HTR-8/SVneo (cell line): ENCODE measurements at places on chromosomes 5 and 9.
A peak's percentile ranks its signal among the peaks of the same experiment; 100 is the strongest.

GRCh38 chr5:136192526-136193321 is at the start of gene SMIM32:
Gene SMIM32 (minus strand): TSS chr5:136193162. CDS start chr5:136192524, 638 bp downstream.
- peak; percentile 23 for DNase-seq

DNA sequence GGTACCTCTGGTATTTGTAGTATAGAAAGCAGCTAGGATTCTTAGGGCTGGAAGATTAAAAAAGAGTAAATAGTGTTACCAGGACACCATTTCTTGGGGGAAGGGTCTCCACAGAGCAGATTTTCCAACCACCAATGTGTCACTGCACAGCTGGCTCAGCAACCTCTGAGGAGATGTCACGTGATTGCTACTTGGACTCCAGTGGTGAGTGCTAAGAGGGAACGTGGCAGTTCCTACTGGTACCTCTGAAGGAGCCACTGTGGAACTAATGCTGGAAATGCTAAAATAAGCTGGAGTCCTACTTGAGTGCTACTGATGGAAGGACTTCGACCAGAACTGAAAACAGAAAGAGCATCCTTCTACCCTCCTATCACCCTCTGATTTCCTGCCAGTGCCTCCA is 36.1 kb upstream of the SPDL1 start:
- DNase-seq, result no peak

- peak; percentile 15 for DNase-seq
Measured at GRCh38 chr5:128084228-128085167, 932 bp downstream of the SLC12A2 start.

DNA sequence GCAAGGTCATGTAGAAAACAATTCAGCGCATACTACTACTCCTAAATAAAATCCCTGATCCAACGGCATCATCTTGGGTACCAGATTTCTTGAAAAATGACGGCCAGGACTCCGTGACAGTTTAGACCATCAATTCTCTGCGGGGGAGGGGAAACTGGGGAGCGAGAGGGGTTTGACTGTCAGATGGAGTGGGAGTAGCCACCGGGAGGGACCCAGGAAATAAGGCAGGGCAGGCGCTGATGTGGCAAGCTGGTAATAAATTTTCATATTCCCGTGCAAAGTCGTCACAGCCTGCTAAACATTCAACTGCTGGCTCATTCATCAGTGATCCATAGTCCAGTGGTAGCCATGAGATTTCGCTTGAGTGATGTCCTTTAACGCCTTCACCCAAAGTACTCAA is 457 bp upstream of the CDH18 start:
- DNase-seq, result peak; percentile 35

GRCh38 chr9:129839324-129840023 is 4.2 kb downstream of the USP20 start:
- DNase-seq, result no peak

- DNase-seq, result no peak
Measured at GRCh38 chr9:17900606-17901005, 321.7 kb downstream of the SH3GL2 start.

DNA sequence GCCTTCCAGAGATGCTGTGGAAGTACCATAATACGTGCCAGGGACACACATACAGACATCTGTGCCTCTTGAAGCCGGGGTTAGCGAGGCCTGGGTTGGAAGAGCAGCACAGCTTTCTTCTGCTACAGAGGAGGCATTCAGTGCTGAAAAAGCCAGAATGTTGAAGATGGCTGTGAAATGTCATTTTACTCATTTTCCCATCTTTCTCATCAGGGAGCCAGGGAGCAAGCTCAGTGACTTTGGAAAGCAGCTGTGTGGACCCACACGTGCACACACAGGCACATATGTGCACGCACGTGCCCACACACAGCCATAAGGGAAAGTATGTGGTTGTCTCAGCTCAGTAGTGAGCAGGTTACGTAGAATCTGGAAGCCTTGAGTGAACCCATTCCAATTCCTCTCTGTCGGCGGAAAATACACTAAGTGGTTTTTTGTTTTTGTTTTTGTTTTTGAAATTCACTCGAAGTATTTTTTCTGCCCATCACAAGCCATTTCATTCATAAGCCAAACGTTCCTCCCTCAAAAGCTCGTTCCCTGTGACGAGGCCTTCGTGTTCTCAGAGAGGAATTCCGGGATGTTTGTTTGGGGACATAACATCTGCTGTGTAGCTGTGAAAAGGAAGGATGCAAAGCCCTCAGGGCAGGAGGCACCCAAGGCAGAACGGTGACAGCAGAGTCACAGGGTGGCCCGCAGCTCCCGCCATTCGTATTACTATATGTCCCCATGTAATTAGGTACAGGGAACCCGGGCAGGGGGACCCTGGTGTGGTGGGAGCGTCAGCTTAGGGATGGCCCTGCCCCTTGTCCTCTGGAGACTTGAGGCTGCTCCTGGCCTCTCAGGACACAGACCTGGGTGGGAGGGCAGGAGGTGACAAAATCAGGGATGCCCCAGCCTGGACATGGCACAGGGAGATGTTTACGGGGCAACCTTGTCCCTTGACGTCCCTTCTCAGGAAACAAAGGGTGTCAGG is 29.0 kb upstream of the ANKRD33B start:
- no peak for DNase-seq

GRCh38 chr9:112200711-112201110 is 25.6 kb upstream of the SUSD1 start:
- DNase-seq, result no peak

DNA sequence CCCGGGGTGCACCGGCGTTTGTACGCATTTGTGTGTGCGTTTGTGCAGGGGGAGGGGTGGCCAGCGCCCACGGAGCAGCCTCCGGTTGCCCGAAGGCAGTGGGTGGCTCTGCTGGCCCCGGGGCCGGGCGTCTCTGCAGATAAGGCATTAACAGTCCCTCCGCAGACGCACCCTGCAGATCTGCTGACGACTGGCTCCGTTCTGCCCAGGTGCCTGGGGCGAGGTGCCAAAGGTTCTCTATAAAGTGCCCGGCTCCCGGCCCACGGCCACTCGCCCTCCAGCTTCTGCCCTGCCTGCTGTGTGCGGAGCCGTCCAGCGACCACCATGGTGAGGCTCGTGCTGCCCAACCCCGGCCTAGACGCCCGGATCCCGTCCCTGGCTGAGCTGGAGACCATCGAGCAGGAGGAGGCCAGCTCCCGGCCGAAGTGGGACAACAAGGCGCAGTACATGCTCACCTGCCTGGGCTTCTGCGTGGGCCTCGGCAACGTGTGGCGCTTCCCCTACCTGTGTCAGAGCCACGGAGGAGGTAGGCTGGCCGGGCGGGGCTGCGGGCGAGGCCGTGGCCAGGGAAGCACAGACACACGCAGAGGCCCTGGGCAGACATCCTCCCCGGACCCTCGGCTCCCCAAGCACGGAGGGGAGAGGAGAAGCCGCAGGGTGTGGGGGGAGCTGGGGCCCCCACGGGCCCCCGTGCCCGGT is at the start of gene SLC6A19:
TSS of gene SLC6A19 (plus strand) at position 269 of the 699 bp plus-strand sequence. CDS start at position 325, 56 bp downstream.
- no peak for DNase-seq

GRCh38 chr5:143395638-143396352 is 7.7 kb downstream of the NR3C1 start:
- no peak for DNase-seq

GRCh38 chr5:169801324-169801777 is 164.3 kb downstream of the DOCK2 start:
- no peak for DNase-seq

DNA sequence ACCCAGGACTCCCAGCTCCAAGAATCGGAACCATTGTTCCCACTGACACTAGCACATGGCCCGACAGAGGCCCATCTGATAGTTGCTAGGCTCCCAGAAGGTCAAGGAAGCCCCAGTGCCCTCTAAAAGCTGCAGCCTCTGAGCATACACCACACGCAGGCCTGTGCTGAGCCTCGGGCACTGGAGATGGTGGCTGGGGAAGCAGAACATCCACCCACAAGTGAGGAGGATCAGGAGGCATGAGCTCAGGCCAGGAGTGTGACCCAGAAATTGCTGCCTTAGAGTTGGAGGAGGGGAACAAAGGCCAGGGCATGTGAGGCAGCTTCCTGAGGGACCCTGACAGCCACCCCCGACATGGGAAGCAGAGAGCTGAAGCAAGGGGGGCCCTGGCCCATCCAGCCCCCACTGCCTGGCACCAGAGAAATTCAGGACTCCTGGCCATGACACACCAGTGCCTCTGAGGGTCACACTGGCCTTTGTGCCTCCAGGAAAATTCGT is 21.4 kb downstream of the IPPK start:
- DNase-seq, result no peak

- DNase-seq, result no peak
Measured at GRCh38 chr9:136098844-136099243, 3.8 kb upstream of the NACC2 start.

DNA sequence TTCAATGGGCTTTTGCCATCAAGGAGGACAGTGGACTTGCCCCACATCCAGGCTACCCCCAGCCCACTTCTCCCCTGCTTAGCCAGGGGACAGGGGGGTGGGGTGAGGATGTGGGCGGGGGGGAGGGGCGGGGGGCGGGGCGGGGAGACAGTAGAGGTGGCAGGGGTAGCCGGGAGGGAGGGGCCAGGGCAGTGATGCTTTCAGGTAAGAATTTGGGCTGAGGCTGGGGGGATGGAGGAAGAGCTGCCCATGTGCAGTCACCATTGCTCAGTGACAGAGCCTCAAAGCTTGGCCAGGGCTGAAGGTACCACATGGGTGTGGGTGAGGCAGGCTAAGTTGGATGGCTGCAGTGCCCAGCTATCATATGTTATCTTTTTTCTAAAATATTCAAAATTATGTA is 40.7 kb upstream of the HNRNPA0 start:
- DNase-seq, result no peak

- DNase-seq, result no peak
Measured at GRCh38 chr5:174320051-174320450, 274.5 kb downstream of the NSG2 start.

GRCh38 chr5:74576941-74577456 is 63.5 kb downstream of the ENC1 start:
- peak; percentile 36 for DNase-seq

DNA sequence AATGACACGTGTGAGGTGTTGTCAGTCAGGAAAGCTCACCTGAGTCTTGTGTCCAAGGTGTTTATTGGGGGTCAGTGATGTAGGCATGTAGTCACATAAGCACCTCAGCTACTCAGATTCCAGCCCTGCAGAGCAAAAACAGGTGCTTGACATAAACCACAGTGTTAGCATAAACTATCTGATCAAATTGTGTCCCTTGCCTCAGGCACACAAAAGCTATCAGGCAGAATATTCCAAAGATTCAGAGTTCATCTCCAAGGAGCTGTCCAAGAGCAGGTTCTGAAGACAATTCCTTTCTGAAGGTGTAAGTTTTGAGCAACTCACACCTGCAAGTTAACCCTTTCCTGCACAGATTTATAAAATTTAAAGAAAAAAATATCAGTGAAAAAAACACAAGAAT is 102.2 kb upstream of the ITGA1 start:
- no peak for DNase-seq

DNA sequence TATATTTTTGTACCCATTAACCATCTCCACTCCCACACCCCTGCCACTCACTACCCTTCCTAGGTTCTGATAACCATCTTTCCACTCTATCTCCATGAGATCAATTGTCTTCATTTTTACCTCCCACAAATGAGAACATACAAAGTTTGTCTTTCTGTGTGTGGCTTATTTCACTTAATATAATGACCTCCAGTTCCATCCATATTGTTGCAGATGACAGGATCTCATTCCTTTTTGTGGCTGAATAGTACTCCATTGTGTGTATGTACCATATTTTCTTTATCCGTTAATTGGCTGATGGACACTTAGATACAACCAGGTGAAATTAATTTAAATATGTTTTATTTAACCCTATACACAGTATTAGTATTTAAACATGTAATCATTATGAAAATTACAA is 552.9 kb downstream of the PDE4D start:
- DNase-seq, result no peak

DNA sequence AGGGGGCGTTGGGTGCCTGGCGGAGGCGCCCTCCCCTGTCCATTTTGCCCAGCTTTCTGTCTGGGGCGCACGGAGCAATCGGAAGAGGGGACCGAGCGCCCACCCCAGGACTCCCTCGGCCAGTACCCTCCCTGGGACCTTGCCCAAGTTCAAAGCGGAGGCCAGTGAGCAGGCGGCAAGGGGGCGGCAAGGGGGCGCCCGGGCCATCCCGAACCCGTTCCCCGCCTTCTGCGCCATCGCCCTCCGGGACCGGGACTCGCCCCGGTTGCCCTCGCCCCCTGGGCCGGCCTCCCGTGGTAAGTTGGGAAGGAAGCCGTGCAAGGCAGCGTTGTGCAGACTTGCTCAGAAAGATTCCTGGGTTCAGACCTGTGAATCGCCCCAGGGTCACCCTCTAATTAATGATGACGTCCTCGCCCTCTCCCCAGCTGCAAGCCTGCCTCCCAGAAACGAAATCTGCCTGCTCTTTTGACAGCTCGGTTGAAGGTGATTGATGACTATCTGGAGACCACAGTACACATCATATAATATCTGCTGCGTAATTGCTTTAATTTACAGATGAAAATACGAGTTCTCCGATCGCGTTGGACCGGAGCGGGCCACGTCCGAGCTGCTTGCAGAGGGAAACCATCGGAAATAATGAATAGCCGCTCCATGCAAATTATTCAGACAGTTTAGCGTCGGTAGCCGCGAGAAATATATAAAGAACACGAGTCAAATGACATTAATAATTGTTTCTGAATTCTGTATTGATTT is 1.4 kb upstream of the IRX4 start:
- no peak for DNase-seq

DNA sequence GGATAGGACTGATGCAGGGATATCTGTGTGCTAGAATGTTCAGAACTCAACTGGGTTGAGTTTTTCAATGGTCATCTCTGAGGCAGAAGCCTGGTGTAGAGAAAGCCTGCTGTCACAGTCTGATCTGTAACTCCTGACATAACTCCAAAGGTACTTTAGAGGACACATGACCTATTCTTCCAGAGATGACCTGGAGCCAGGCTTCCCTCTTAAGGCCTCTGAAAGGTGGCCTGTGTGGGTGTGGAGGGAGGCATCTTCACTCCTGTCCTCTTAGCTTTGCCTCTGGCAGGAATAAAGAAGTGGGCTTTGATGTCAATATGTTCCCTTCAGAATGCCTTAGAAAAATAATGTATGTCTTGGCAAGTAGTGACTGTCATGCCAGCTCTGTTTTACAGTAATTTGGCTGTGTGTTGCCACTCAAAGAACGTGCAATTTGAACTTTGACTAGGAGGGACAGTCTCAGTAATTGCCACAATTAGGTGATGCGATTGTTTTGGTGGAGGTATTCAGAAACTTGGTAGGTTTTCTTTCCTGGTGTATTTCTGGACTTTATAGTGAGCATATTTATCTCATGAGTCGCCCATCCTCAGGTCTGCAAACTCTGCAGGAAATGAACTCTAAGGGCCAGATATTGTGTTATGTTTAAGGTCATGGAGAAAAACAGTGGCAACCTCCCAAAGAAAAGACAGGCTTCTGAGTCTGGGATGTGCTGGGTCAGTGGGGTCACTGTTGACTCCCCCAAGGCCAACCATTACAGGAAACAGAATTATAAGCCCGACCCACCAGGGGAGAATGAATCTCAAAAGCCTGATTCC is 3.2 kb upstream of the C5orf63 start:
- DNase-seq, result no peak

- DNase-seq, result no peak
Measured at GRCh38 chr5:10456583-10457420, 15.1 kb downstream of the ROPN1L start.

DNA sequence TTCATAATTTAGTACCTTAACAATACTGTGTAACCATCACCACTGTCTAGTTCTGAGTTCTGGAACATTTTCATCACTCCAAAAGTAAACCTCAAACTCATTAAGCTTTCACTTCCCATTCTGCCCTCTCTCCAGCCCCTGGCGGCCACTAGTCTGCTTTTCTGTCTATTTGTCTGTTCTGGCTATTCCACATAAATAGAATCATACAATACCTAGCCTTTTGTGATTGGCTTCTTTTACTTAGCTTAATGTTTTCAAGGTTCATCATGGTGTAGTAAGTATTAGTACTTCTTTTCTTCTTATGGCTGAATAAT is 138.7 kb downstream of the RAPGEF6 start:
- DNase-seq, result no peak
